ENCODE measurements at places on chromosomes 11 and 22. TPM values are rescaled to one million over a fixed set of nuclear protein-coding genes. Genes with fewer than 3 reads are reported as not detected.
A peak's percentile ranks its signal among the peaks of the same experiment; 100 is the strongest.

Gene EFEMP2
- 290 TPM for total RNA-seq

Gene ANGPTL5
- total RNA-seq = not detected

Gene TPH1
- 0.99 TPM for total RNA-seq

Gene FBXO7
- total RNA-seq = 76.3 TPM

Gene PITPNB
- total RNA-seq = 78.7 TPM

Gene PANX2
- 3.3 TPM for total RNA-seq

Gene MPST
- total RNA-seq = 71.4 TPM

Gene NPTXR
- 37.5 TPM for total RNA-seq

Gene C22orf23
- total RNA-seq = not detected

Gene RIC3
- not detected for total RNA-seq

GRCh38 chr11:3614742-3615171, 27.0 kb downstream of the ART5 start:
- peaks cover 9% of the 10 kb centered on the region for H3K4me1 ChIP-seq
- H3K36me3 ChIP-seq = no peaks in the 10 kb centered on the region
- H3K27ac ChIP-seq = no peak overlapping the region
- no peak overlapping the region for H3K4me3 ChIP-seq
- H3K27me3 ChIP-seq = no peaks in the 10 kb centered on the region

- H3K36me3 ChIP-seq = no peaks in the 10 kb centered on the region
- H3K27ac ChIP-seq = no peak overlapping the region
- no peaks in the 10 kb centered on the region for H3K4me1 ChIP-seq
These were observed 7.5 kb upstream of the CSTF3 start for GRCh38 chr11:33168709-33169200.

DNA sequence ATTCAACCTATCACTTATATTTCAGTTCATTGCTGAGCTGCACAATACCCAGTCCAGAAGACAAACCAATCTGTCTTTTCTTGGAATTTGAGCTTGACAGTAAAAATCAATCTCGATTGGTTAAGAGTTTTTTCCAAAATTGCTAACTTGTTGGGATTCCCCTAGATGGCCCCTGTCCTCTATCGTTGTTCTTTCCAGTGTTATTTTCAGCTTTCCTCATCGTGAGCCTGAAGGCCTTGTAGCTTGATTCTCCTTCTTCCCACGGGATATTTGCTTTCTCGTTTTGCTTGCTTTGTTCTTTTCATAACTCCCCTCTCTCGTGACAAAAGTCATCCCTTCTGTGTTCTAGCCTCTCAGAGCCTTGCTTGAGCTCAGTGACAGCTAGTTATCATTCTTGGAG, 3.1 kb downstream of the OR8B8 start:
- H3K27me3 ChIP-seq = peaks cover 42% of the 10 kb centered on the region
- H3K4me1 ChIP-seq = no peaks in the 10 kb centered on the region
- no peaks in the 10 kb centered on the region for H3K36me3 ChIP-seq
- no peak overlapping the region for H3K27ac ChIP-seq

- H3K27me3 ChIP-seq = no peaks in the 10 kb centered on the region
- no peaks in the 10 kb centered on the region for H3K36me3 ChIP-seq
- peaks cover 21% of the 10 kb centered on the region for H3K4me1 ChIP-seq
- no peak overlapping the region for H3K27ac ChIP-seq
These were observed 34.8 kb upstream of the HORMAD2 start for GRCh38 chr22:30045494-30045887.

DNA sequence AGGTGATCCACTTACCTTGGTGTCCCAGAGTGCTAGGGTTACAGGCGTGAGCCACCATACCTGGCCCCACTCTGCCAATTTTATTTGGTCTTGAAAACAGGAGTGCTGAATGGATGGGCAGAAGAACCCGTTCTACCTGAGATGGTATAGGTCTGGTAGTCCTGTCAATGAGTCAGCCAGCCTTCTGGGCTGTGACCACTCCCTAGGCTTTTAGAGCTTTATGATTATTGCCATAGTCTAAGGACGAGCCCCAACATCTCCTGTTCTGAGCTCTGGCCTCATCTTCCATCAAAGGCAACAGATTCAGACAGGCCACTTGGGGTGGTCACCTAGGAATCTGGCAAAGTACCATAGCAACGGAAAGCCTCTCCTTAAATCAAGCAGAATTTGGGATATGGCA, 11.5 kb downstream of the ZDHHC5 start:
- no peak for DNase-seq
- H3K4me3 ChIP-seq = no peak overlapping the region
- peaks cover 21% of the 10 kb centered on the region for H3K36me3 ChIP-seq
- no peak overlapping the region for H3K27ac ChIP-seq
- H3K4me1 ChIP-seq = peaks cover 11% of the 10 kb centered on the region
- H3K27me3 ChIP-seq = no peaks in the 10 kb centered on the region

- H3K4me1 ChIP-seq = peaks cover 17% of the 10 kb centered on the region
- peak; percentile 70 for DNase-seq
- H3K36me3 ChIP-seq = peaks cover 12% of the 10 kb centered on the region
- H3K27ac ChIP-seq = no peak overlapping the region
These were observed 6.9 kb downstream of the SCGB1C1 start for GRCh38 chr11:199782-200181.

DNA sequence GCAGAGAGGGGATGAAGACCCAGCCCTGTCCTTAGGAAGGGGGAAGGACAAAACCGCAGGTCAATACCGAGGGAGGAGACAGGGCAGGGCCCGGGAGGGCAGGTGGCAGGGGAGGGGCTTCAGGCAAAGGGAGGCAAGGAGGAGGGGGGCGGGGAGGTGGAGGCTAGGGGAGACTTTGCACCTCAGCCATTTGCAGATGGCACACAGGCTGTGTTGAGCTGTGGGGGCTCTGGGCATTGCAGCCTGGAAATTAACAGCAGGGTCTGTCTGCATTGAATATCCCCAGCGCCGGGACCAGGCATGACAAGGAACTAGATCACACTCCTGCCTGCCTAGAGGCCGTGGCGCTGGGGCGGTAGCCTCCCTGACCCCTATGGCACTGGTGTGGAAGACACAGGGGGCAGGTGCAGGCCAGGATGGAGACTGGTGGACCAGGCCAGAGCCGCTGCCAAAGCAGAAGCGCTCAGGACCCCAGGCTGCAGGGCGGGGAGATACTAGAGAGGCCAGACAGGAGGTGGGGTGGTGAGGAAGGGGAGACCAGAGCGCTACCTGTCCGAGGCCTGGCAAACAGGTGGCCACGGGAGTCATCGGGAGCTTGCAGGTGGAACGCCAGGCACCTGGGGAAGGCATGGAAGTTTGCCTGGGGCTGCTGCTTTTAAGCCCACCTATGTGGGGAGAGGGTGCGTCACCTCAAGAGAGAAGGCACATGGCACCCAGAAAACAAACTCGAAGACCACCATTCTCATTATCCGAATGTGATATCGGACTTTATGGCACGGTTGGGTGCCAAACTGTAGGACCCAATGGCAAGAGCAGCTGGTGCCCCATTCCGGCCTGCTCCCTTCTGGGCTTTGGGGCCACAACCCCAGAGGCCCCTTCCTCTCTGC, 11.5 kb downstream of the CBX6 start:
- peaks cover 1% of the 10 kb centered on the region for H3K36me3 ChIP-seq
- DNase-seq = no peak
- no peak overlapping the region for H3K27ac ChIP-seq
- peaks cover 2% of the 10 kb centered on the region for H3K27me3 ChIP-seq
- no peak overlapping the region for H3K4me3 ChIP-seq

DNA sequence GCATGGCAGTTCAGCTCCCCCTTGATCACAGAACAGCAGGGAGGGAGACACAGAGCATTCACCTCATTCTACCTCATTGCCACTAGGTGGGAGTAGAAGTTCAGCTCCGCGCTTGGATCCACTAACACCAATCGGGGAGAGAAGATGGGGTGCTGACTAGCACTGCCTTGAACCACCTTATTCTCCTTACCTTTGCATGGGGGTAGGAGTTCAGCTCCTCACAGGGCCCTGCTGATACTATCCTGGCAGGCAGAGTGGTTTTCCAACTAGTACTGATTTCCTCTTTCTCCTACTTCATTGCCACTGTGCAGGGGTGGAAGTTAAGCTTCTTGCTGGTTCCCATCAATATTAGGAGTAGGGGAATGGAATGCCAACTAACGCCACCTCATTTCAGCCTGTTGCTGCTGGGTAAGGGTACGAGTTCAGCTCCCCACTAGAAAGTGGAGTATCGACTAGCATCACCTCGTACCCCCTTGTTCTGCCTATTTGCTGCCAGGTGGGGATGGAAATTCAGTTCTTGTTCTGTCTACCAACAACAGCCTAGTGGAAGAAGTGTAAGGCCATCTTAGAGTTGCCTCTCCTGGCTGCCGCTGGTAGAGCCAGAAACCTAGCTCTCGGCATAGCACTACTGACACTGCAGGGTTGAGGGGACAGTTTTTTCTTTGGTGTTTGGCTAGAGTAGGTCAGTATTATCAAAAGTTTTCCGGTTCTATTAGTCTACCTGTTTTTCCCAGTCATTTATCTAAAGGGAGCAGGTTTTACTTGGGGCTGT, 550.9 kb upstream of the CCDC90B start:
- H3K27me3 ChIP-seq = peaks cover 47% of the 10 kb centered on the region
- H3K36me3 ChIP-seq = no peaks in the 10 kb centered on the region
- no peak overlapping the region for H3K27ac ChIP-seq
- DNase-seq = no peak

DNA sequence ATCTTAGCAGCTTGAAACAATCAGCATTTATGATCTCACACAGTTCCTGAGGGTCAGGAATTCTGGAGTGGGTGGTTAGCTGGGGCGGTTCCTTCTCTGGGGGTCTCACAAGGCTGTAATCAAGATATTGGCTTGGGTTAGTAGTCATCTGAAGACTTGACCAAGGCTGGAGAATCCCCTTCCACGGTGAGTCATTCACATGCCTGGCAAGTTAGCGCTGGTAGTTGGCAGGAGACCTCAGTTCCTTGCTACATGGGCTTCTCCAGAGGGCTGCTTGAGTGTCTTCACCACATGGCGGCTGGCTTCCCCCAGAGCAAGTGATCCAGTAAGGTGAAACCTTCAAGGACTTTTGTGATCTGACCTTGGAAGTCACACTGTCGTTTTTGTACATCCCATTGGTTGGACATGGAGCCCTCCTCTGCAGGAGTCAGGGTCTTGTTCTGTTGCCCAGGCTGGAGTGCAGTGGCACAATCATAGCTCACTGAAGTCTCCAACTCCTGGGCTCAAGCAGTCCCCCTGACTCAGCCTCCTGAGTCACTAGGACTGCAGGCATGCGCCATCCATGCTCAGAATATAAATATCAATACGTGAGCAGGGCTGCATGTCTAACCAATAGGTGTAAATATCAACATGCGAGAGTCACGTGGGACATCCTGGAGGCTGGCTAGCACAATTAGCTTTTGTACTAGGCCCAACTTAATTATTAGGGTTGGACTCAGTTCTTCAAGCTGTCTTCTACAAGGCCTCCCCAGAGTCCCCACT, 7.2 kb upstream of the NIPSNAP1 start:
- no peak for DNase-seq
- no peaks in the 10 kb centered on the region for H3K36me3 ChIP-seq
- no peaks in the 10 kb centered on the region for H3K4me1 ChIP-seq
- no peak overlapping the region for H3K4me3 ChIP-seq
- H3K27me3 ChIP-seq = no peaks in the 10 kb centered on the region
- H3K27ac ChIP-seq = no peak overlapping the region

GRCh38 chr22:40789131-40789530, 30.0 kb downstream of the SLC25A17 start:
- DNase-seq = no peak
- peaks cover 20% of the 10 kb centered on the region for H3K36me3 ChIP-seq
- H3K27me3 ChIP-seq = no peaks in the 10 kb centered on the region
- no peak overlapping the region for H3K27ac ChIP-seq
- H3K4me3 ChIP-seq = no peak overlapping the region

- no peak overlapping the region for H3K27ac ChIP-seq
- no peaks in the 10 kb centered on the region for H3K27me3 ChIP-seq
- peaks cover 15% of the 10 kb centered on the region for H3K36me3 ChIP-seq
- peak; percentile 71 for DNase-seq
These were observed 4.5 kb downstream of the FADD start for GRCh38 chr11:70207531-70208131.

DNA sequence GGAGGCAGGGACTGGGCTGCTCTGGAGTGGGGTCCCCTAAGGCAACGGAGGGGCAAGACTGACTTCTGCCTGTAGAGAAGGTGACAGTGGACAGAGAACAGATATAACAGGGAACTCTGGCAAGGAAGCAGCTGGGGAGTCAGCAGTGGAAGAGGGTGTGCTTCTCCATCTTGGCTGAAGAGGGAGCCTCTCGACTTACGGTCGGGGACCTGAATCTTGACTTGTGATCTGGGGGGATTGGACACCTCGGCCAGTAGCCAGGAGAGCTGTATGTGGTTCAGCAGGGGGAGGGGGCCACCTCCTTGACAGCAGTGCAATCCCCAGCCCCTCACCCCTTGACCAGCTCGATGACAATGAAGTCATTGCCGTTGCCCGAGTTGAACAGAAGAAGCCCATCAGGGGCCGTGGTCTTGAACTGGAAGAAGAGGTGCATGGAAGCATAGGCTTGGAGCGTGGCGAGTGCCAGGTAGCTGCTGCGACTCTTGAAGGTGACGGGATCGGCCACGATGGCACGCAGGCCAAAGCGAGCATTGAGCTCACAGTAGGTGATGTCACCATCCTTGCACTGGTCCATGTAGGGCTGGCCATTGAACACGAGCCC, 60.0 kb downstream of the SLC22A12 start:
- H3K4me3 ChIP-seq = no peak overlapping the region
- no peaks in the 10 kb centered on the region for H3K4me1 ChIP-seq
- H3K27ac ChIP-seq = no peak overlapping the region
- peaks cover 17% of the 10 kb centered on the region for H3K27me3 ChIP-seq

DNA sequence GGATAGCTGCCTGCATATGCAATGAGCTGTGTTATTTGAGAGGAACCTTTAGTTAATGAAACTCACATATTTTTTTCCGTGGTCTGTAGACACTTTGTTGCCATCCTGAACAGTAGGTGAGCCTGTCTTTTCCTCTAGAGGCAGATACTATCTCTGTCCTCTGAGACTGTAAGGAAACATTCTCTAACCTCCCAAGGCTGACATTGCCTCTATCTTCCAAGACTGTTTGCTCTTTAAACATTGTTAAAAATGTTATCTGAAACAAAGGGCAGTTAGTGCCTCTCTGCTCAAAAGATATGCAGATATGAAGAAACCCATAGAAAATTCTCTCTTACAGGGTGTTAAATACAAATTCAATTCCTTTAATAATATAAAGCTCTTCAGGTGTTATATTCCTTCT, 963.8 kb upstream of the CNTN5 start:
- H3K4me1 ChIP-seq = no peaks in the 10 kb centered on the region
- H3K4me3 ChIP-seq = no peak overlapping the region
- no peak for DNase-seq
- H3K27me3 ChIP-seq = peaks cover 3% of the 10 kb centered on the region
